Fibroblast of skin of abdomen (primary cell): ENCODE measurements at places on chromosomes 6 and 20.

DNA sequence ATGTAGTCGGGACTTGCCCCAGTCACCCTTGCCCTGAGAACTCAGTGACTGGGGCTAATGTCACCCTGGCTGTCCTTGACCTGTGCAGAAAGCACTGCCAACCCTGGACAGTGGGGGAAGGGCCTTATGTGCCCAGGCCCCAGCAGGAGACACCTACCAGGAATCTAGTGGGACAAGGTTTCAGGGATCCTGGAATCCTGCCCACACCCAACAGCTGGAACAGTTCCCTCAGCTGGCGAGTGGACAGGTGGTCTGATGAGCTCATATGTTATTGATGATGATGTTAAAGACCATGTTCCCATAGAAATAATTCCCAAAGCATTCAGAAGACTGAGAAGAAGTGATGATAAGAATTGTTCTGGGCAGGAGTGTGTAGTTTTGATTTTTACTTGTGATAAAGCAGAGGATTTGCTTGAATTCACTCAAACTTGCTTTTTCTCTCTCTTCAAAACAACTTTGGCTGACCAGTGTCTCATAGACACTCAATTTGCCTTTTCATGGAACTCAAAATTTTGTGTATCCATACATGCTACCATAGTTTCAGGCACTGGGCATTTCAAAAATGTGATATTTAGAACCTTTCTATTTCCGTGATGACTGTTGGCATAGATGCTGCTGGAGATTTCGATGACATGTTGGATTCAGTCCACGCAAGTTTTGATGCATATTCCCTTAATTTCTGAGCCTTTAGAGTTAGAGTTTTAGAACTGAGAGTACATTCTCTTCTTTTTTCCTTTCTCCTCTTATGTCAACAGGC lies 79.3 kb downstream of the SLC22A3 start:
- no peak for DNase-seq

DNA sequence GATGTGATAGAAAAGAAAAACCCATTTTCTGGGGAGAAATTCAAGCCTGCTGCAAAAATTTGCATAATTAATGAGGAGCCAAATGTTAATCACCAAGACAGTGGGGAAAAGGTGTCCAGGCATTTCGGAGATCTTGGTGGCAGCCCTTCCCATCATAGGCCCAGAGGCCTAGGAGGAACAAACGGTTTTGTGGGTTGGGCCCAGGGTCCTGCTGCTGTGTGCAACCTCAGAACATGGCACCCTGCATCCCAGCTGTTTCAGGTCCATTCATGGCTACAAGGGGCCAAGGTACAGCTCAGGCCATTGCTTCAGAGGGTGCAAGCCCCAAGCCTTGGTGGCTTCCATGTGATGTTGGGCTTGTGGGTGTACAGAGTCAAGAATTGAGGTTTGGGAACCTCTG lies 189.8 kb upstream of the IMPG1 start:
- DNase-seq: no peak

DNA sequence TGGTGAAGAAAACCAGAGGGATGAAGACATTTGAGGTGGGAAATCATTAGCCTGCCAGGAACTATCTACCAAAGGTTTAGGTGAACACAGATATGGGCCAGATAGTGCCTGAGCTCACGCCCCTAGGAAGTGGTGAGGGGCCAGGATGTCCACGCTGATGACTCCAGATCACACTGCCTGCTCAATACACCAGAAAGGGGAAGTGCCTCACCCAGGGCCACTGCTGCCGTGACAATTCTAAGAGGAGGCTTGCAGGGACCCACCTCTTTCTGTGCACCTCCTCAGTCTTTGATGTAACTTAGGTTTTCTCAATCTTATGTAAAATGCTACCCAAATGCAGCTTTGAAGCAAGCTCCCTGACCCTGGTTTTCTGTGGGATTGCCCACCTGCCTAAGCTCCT lies 5.4 kb upstream of the RAB44 start:
- DNase-seq: no peak

DNA sequence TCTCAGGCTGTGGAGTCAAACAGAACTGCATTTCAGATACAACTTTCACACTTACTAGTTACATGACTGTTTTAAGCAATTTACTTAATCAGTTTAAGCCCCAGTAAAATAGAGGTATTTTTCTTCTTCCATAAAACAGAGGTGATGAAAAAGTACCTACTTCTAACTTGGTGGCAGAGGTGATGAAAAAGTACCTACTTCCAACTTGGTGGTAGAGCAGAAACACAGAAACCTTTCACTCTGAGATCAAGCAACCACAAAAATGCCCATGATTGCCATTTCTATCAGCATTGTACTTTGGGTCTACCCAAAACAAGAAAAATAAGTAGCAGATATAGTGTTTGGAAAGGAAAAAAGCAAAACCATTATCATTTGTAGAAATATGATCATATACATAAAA lies 148.7 kb downstream of the OPRM1 start:
- no peak for DNase-seq

GRCh38 chr6:140907235-140907634 lies 1225.5 kb upstream of the GJE1 start:
- no peak for DNase-seq

- DNase-seq: no peak
Measured at GRCh38 chr20:45538209-45538799, 978 bp downstream of the WFDC6 start.
